Stimulated activated CD4-positive, alpha-beta T cell treated with anti-CD3 and anti-CD28 coated beads, Interleukin-12 subunit alpha, Interleukin-12 subunit beta, amount 100 ng/mL, for 24 hours (primary cell): ENCODE measurements at places on chromosomes 6 and 20.

DNA sequence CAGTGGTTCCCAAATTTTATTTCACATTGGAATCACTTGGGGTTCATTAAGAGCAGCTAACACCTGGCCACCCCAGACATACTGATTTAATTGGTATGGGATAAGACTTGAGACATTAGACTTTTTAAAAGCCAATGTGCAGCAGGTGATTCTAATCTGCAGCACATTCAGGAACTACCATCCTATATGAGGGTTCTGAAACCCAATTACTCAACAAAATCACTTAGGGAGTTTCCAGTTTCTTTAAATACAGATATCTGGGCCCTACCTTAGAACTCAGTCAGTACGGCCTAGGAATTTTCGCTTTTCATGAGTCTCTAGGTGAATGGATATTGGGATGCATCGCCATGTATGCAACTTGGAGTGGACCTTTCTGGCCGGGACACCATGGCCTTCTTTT is 24.0 kb upstream of the L3MBTL3 start:
- no peak for DNase-seq

GRCh38 chr6:153392156-153392555 is 261.1 kb upstream of the RGS17 start:
- DNase-seq = no peak

- DNase-seq = no peak
These were observed 30.6 kb upstream of the LY86 start for GRCh38 chr6:6557886-6558285.

GRCh38 chr6:152049502-152049901 is 242.0 kb downstream of the ESR1 start:
- DNase-seq = no peak

DNA sequence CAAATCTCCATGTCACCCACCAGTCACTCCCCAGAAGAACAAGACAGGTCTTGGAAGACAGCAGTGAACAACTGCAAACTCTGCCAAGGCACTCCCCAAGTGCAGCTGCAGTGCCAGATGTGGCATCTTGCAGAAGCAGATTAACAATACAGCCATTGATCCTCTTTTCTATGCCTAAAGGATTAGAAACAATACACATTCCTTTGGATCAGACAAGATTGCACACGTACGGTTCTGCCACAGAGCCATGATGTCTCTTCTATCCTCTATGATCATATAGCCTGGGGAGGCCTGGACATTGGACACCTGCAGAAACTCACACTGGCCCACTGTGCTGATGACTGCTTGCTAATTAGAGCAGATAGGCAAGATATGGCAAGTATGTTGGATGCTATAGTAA is 155.9 kb downstream of the MYLK4 start:
- no peak for DNase-seq

- no peak for DNase-seq
These were observed 241.1 kb downstream of the FOXC1 start for GRCh38 chr6:1850840-1851157.

DNA sequence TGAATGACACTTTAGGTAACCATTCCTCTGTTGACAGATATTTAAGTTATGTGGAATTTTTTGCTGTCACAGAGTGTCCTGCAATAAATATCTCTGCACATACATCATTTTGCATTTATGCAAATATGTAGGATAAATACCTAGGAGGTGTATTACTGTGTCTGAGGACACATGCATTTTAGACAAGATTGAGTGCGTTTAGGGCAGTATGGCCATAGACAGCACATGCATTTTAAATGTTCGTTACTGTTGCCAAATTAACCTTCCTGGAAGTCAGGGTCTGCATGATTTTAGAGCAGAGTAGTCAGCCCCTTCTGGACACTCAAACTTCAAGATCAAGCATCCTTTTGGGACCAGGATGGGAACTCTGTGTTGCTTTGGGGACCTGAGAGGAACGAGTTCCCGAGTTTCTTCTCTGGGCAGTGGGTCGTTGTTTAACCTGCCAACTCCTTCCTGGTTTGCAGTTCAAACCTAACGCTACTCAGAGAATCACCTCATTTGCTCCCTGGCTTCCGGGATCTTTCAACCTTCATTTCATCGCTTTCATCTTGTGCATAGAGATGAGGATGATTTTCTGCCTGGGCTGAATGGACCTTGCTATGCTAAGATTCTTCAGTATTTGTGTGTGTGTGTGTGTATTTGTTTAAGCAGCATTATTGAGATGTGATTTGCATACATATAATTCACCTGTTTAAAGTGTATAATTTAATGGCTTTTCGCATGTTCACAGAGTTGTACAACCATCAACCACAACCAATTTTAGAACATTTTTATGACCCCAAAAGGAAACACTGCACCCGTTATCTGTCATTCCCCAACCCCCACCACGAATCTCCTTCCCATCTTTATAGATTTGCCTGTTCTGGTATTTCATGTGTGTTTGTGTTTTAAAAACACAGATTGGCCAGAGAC is 9.8 kb downstream of the BCAS4 start:
- no peak for DNase-seq

DNA sequence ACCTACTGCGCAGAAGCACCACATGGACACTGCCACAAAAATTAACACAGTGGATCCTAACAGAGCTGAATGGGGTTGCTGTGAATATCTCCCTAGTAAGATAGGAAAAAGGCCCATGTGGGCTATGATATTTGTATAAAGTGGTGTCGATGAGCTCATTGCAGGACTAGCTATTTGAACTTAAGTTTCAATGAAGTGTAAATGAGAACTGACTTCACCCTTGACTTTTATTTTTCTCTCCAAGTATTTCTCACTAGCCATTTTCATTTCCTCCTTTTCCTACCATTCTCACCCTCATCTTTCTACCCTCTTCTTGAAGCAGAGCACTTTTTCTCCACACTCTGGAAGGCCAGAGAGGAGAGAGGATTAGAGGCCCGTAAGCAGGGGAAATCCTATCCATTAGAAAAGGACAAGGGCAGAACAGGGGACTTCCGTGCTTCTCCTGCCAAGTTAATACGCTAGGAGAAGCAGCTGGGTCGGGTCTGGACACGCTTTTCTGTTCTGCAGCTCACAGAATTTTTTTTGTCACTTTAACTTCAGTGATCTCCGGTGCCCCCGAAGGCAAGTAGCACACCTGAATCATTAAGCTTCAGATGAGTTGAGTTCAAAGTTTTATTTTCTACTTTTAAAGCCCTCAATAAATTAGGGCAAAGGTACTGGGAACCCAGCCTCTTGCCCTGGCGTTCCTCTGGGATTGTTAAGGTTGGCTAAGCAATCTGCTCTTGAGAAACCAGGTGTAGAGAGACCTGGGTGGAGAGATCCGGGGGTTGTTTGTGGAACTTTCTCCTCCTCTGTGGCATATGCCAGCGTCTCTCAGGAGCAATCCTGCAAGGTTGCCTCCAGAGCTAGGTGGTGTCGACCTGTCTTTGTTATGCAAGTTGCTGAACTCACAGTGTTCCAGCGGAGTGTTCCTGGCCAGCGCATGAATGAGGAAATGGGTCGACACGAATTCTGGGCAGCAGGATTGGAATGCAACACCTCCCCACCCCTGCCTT is 56.2 kb upstream of the ARID1B start:
- no peak for DNase-seq

DNA sequence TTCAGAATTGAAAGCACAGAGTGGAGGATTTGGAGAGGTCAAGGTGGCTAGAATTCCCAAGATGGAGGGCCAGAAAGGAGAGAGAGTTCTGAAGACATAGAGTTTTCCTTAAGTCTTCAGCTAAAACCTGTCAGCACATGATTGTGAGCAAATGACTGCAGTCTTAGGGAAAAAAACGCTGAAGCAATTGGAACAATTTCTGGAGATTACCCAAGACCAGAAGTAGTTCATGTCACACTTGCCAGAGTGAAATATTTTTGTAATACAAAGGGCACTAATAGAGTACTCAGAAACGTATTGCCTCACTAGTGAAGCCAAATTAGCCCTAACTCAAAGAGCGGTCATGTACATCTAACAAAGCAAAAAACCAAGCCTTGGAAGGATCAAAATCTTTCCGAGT is 541.3 kb upstream of the MARCKS start:
- no peak for DNase-seq

GRCh38 chr20:46057856-46058598 is 29.0 kb downstream of the SLC12A5 start:
- no peak for DNase-seq

- DNase-seq = no peak
These were observed 20.6 kb upstream of the TASP1 start for GRCh38 chr20:13659288-13659687.

DNA sequence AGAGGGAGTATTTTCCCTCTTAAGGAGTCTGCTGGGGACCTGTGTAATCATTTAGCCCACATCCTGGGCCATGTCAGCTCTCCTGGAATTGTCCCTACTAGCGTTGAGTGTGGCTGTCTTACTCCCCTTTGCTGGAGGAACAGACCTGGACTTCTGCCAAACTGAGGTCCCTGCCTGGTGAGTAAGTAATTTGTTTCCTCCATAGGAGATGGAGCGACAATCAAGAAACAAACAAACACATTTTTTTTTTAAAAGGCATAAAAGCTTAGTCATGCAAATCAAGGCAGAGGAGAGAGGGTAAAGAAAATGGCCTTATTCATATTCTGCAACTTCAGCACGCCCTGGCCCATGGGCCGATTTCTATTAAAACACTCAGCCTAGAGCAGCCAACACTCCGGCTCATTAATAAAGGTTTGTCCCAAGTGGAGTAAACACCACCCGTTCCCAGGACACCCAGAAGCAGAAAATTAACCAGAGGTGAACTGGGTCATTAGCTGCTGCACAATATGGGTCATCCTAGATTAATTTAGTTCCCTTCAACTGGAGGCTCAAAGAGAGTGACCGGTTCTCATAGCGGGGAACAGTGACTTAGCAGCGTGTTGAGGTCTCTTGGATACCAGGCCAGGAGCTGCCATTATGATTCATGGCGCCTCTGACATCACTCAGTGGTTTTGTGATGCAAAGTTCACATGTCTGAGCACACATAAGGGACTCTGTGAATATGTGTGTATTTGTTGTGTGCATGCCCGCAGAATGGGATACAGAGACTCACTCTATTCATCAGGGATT is 165.0 kb upstream of the SULF2 start:
- DNase-seq = no peak

DNA sequence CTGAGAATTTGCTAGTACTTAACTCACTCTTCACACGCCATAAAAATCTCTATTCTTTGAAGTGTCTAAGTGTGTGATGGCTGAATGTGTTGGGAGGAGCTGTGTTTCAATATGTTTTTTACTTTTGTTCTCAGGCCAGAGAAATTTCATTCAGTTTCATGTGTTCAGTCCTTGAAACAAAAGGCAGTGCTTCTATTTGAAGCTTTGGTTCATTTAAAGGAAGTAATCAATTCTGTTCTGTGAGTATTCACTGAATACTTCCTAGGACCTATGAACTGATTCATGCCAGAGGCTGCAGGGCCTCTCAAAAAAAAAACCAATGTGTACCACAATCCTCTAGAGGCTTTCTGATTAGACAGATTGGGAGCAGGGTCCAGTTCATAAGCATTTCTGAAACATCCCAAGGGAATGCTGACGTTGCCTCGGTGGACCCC is 12.4 kb upstream of the F13A1 start:
- DNase-seq = no peak

- DNase-seq = no peak
These were observed 2.0 kb downstream of the ECT2L start for GRCh38 chr6:138797806-138798446.

- DNase-seq = no peak
These were observed 37.3 kb upstream of the IFNGR1 start for GRCh38 chr6:137256350-137257103.

- no peak for DNase-seq
These were observed 175.9 kb downstream of the SOX4 start for GRCh38 chr6:21769405-21769861.

DNA sequence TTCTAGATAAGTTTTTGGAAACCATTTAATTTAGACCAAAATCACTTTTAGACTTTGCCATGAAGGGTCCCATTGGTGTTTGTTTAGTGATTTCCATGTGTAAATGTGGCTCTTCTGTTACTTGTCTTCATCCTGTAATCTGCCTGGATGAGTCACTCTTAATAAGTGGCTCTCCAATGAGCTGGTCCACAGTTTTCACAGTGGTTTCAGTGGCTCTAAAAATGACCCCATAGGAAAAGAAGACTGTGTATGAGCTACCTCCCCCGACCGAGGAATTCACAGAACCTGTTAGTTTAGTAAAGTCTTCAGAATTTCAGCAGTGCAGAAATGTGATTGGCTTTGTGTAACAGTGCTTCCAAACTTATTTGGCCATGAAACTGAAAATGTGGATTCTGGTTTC is 492.0 kb upstream of the MARCKS start:
- no peak for DNase-seq

GRCh38 chr6:169236988-169237387 is 16.7 kb downstream of the THBS2 start:
- DNase-seq = no peak

- no peak for DNase-seq
These were observed 34.5 kb downstream of the DLGAP4 start for GRCh38 chr20:36340593-36340990.
